ENCODE measurements at places on chromosomes 2 and 18. TPM values are rescaled to one million over a fixed set of nuclear protein-coding genes. Genes with fewer than 3 reads are reported as not detected.

DNA sequence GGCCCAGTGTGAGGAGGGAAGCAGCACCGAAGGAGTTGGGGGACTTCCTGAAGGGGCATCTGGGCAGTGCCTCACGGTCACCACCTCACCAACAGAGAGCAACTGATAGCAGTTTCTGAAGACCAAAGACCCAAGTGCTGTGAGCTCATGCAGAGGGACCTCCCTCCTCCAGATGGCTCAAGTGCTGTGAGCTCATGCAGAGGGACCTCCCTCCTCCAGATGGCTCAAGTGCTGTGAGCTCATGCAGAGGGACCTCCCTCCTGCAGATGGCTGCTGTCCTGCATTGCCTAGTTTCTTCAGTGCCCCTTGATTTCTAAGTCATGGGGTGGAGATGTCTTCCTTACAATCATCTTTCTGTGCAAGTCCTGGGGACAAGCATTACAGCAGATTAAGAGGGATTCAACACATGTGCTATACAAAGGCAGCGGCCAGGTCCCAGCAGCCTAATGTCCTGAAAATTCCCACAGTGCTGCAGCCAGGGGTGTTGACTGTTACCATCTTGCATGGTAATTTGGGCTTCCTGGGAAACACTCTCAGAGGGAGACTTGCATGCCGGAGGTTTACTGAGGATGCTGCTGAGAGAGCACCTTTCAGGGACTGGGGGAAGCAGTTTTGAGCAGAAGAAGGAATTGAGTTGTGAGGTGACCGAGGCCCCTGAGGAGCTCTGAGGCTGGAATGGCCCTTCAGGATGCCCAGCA is 409.3 kb downstream of the GALR1 start:
- no peak for DNase-seq

- peak; percentile 37 for DNase-seq
Measured at GRCh38 chr2:204849892-204850291, 304.6 kb downstream of the PARD3B start.

DNA sequence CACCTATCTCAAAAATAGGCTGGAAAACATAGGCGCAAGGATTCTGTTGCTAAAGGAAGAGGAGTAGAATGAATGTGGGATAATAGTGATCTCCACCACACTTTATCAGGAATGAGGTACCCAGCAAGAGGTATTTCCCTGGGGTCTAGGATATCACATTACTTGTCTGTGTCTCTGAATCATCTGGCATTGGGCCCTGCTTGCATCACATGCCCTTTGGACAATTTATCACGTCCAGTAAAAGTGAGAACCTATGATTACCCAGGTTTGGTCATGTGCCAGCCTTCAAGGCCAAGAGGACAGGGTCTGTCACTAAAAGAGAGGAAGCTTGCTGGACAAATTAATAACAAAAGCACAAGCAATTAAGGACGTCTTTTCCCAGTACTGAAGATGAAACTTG is 11.4 kb upstream of the TRAPPC8 start:
- DNase-seq = no peak

- no peak for DNase-seq
Measured at GRCh38 chr2:42978175-42978886, 185.9 kb upstream of the HAAO start.

DNA sequence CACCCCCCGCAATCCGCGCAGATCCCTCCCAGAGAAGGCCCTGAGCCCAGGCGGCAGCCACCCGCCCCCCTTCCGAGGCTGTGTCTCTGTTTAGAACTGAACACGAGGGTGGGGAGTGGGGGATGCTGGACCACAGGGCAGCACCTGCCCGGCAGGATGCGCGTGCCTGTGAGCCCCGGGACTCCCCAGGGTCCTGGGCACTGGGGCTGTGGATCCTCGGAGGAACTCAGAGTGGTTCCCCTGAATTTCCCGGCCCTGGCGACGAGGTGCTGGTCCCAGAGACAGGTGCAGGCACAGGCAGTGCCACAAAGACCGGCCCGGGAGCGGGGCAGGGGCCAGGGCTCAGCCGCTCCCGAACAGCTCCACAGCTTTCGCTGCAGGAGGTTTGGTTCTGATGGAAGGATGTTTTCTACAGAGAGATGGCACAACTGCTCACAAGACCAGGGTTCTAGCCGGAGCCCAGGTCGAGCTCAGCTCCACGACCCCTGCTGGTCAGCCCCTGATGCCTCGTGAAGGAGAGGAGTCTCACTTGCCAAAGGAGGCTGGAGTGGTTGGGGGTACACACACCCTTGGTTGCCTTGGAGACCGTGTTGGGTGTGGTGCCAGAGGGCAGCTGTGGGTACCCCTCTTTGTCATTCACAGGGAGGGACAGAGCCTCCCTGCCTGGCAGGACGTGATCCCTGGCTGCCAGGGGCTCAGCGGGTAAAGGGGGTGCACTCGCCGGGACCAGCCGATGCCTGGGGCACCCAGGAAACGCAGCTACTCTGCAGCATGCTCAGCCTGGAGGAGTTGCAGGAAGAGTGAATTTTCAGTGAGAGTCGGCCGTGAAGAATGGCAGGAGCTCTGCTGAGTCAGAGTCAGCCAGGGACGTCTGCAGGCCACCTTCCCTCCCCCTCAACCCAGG is 4.4 kb upstream of the NEU4 start:
- DNase-seq = no peak

- no peak for DNase-seq
Measured at GRCh38 chr2:64595397-64596176, 58.1 kb downstream of the SERTAD2 start.

- DNase-seq = no peak
Measured at GRCh38 chr2:20507166-20507692, 60.4 kb downstream of the RHOB start.

DNA sequence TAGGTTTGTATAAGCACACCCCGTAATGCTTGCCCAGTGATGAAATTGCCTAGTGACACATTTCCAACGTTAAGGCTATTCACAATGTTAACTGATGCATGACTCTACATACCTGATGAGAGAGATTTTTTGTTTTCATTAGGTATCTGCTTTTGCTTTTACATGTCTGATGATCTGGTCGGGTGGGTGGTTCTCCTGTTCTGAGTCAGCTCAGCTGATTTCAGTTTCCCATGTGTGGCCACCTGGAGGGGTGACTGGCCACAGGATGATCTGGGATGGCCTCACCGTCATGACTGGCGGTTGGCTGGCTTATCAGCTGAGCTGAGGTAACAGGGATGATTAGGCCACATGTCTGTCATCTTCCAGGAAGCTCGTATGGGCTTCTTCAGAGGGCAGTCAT is 33.8 kb upstream of the ACYP2 start:
- no peak for DNase-seq

DNA sequence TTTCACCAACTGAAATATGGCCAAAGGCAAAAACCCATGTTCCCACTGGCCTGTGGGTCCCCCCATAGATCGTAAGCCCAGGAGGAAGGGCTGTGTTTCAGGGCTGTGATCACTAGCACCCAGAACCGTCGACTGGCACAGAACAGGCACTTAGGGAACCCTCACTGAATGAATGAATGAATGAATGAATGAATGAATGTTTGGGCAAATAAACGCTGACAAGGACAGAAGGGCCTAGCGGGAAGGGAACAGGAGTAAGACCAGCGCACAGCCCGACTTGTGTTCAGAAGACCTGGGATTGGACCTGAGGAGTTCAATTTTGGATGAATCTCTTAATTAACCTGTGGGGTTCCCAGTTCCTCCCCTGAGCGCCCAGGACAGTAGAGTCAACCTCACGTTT is 76.2 kb downstream of the TPO start:
- DNase-seq = no peak

- DNase-seq = no peak
Measured at GRCh38 chr2:187051350-187051749, 202.4 kb upstream of the ZSWIM2 start.

GRCh38 chr2:216017365-216017764 is 4.0 kb upstream of the MREG start:
- no peak for DNase-seq

- no peak for DNase-seq
Measured at GRCh38 chr18:58447402-58448095, 181.3 kb downstream of the ALPK2 start.

DNA sequence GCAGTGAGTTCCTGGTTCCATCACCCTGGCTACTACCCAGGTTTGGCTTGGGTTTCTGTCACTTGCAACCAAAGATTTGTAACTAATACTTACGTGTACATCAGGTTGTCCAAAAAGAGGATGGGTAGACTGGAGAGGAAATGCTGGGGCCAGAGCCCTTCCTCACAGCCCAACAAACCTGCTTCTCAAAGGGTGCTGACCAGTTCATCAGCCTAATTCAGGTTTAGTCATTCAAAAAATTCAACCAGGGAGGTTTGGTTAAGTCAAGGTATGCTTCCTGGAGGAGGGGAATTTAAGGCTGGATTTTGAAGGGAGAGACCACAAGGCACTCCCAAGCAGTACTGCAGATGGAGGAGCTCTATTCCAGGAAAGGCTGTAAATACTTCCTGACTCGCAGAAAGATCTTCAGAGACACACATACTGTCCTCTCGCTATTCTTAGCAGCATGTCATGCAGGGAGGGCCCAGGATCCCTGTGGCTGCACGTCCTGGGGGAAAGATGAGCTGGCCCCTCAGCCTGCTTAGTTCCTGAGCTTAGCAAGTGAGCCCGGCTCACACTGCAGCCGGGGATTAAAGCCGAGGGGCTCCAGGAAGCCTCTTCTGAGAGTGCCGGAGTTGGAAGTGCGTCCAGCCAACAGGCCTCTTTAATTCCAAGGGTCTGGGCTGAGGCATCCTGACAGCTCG is 40.0 kb upstream of the BIN1 start:
- DNase-seq = no peak

- DNase-seq = no peak
Measured at GRCh38 chr2:221981912-221982470, 316.8 kb downstream of the PAX3 start.

- DNase-seq = no peak
Measured at GRCh38 chr2:71505086-71505769, 51.9 kb downstream of the DYSF start.

- DNase-seq = no peak
Measured at GRCh38 chr2:107584577-107584976, 242.1 kb upstream of the RGPD4 start.

- no peak for DNase-seq
Measured at GRCh38 chr2:239193925-239194677, 206.7 kb downstream of the HDAC4 start.

DNA sequence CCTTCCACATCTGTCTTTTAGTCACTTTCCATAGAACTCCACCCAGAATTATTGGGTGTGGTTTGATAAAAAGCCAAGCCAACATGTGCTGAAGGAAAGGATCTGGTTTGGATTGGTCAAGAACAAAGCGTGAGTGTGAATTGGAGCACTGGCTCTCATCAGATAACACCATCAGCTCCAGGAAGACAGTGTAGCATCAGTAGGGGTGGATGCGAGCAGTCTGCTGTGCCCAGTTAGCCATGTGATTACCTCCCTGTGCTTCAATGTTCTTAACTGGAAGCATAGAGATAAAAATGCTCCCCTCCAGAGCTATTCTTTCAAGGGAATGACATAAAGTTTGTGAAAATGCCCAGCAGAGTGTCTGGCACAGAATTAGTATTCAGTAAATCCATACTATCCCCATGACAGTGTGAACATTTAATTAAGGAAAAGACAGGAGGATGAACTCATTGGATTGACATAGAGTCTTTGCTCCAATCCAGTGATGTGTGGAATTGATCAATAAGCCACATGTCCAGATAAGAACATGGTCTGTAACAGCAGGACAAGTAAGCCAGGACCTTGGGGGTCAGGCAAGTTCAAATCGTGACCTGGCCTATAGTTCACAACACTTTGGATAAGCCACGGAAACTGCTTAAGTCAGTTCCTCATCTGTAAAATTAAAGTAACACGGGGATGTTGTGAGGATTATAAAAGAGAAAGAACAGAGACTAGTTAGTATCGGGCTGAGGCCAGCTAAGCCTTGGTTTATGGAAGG is 68.0 kb downstream of the FAM124B start:
- no peak for DNase-seq

- no peak for DNase-seq
Measured at GRCh38 chr2:215946586-215946985, 66.8 kb downstream of the MREG start.

DNA sequence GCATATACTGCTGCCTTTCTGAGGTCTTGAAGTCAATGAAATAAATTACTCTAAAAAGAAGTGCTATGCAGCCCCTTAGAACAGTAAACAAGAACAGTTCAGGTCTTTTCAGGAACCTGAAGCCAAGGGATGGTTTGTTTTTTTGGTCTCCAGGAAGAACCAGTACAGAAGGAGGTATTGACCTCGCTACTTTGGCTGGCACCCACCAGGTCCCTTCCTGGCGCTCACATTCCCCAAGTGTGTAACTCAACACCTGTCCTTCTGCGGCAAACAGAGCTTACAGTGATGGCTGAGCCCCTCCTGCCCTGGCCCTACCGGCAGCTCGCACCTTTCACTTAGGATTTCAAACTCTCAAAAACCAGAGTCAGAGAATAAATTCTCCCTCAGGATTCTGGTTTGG is 51.9 kb downstream of the SETBP1 start:
- DNase-seq = no peak

GRCh38 chr2:138209009-138209408 is 244.7 kb downstream of the HNMT start:
- DNase-seq = no peak

DNA sequence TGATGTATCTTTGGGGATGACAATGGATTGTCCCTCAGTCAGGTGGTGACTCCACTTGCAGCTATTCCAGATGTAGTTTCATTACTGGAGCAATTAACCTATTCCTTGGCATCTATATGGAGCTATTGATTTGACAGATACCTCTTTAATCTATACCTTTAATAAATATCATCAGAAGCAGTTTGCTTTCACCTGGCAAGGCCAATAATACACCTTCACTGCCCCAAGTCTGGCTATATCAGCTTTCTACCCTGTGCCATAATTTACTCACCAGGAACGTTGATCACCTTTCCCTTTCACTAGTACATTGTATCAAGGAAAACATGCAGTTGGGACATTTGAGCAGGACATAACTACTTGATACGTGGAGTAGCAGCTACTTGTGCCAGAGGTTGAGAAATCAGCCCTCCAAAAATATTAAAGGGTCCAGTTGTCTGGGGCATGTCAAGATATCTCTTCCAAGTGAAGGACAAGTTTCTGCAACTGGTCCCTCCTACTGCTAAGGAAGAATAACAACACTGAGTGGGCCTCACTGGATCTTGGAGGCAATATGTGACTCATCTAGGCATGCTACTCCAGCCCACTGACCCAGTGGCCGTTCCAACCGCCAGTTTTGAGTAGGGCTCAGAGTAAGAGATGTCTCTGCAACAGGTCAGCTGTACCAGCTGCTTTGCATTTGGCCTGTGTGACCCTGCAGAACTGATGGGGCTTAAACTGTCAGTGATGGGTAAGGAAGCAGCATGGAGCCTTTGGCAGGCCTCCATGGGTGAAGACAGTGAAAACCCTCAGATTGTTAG is 67.0 kb downstream of the PSMG2 start:
- DNase-seq = no peak

- DNase-seq = peak; percentile 71
Measured at GRCh38 chr2:222708274-222708710, 36.8 kb downstream of the MOGAT1 start.

GRCh38 chr2:36562240-36562639 is 35.7 kb downstream of the FEZ2 start:
- no peak for DNase-seq

RBM43 gene
- 24.0 TPM for polyA plus RNA-seq

XDH gene
- polyA plus RNA-seq = 0.10 TPM

GEN1 gene
- polyA plus RNA-seq = 20.1 TPM

KLHL41 gene
- 1.2 TPM for polyA plus RNA-seq

HOXD1 gene
- 2.5 TPM for polyA plus RNA-seq

CRACDL gene
- 5.3 TPM for polyA plus RNA-seq

MXD1 gene
- 12.2 TPM for polyA plus RNA-seq

ASPRV1 gene
- polyA plus RNA-seq = 2.0 TPM

ROCK2 gene
- polyA plus RNA-seq = 65.9 TPM

TTC32 gene
- 23.5 TPM for polyA plus RNA-seq

EPB41L3 gene
- polyA plus RNA-seq = 41.5 TPM

PROKR1 gene
- polyA plus RNA-seq = 0.05 TPM

IL18RAP gene
- 1.6 TPM for polyA plus RNA-seq

SRD5A2 gene
- 0.73 TPM for polyA plus RNA-seq

Data from right lung (tissue), 10 donors.